ENCODE measurements at places on chromosomes 11 and 22. TPM values are rescaled to one million over a fixed set of nuclear protein-coding genes. Genes with fewer than 3 reads are reported as not detected.

Gene HTR3B
- polyA plus RNA-seq = 0.06 TPM

Gene SEZ6L
- polyA plus RNA-seq = 0.40 TPM

Gene HOATZ
- not detected for polyA plus RNA-seq

Gene PLAAT5
- polyA plus RNA-seq = 3.2 TPM

Gene APOBEC3G
- 3.2 TPM for polyA plus RNA-seq

Gene GGTLC2
- not detected for polyA plus RNA-seq

Gene OR8D1
- 0.05 TPM for polyA plus RNA-seq

Gene OR52N1
- polyA plus RNA-seq = not detected

Gene OR5B21
- not detected for polyA plus RNA-seq

Gene KCNK4
- not detected for polyA plus RNA-seq

Gene MPZL2
- polyA plus RNA-seq = 0.51 TPM

Gene BBS1
- 17.8 TPM for polyA plus RNA-seq

Gene VPS11
- 24.6 TPM for polyA plus RNA-seq

Gene ACTN3
- polyA plus RNA-seq = 24.1 TPM

Gene FOSL1
- not detected for polyA plus RNA-seq

Gene IGLL1
- 0.76 TPM for polyA plus RNA-seq

Gene OR4C3
- polyA plus RNA-seq = not detected

Gene MYOD1
- polyA plus RNA-seq = 71.6 TPM

Gene SAA2
- polyA plus RNA-seq = not detected

Gene OSM
- polyA plus RNA-seq = 0.08 TPM

Gene CDC45
- polyA plus RNA-seq = 4.9 TPM

Gene TIGD3
- 0.34 TPM for polyA plus RNA-seq

Gene OR10V1
- not detected for polyA plus RNA-seq

Gene OR6T1
- not detected for polyA plus RNA-seq

Gene IFTAP
- polyA plus RNA-seq = 43.2 TPM

Gene LRRC32
- polyA plus RNA-seq = 25.4 TPM

Gene KCNJ4
- polyA plus RNA-seq = 0.24 TPM

Gene MRGPRF
- 18.3 TPM for polyA plus RNA-seq

Gene CAVIN3
- 32.5 TPM for polyA plus RNA-seq

Gene CCDC87
- 0.06 TPM for polyA plus RNA-seq

Gene GAL
- 0.28 TPM for polyA plus RNA-seq

Gene NADSYN1
- polyA plus RNA-seq = 20.2 TPM

Gene KCTD14
- polyA plus RNA-seq = 1.0 TPM

Gene PRRG4
- 0.11 TPM for polyA plus RNA-seq

Gene BTG4
- not detected for polyA plus RNA-seq

Gene CSF2RB
- 1.6 TPM for polyA plus RNA-seq

Gene RNF215
- polyA plus RNA-seq = 10.5 TPM

Gene FERMT3
- polyA plus RNA-seq = 7.4 TPM

Gene LRRC74B
- 0.18 TPM for polyA plus RNA-seq
